ENCODE measurements at places on chromosomes 12 and 14.

GRCh38 chr12:88993651-88994050 is 358.6 kb downstream of the DUSP6 start:
- peak; percentile 78 for DNase-seq

- no peak for DNase-seq
These were observed 16.4 kb upstream of the MIA2 start for GRCh38 chr14:39217214-39217879.

- DNase-seq, result no peak
These were observed 455.3 kb upstream of the ATP2B1 start for GRCh38 chr12:90163975-90164374.

- DNase-seq, result no peak
These were observed 288.2 kb upstream of the TMPO start for GRCh38 chr12:98227162-98227561.

DNA sequence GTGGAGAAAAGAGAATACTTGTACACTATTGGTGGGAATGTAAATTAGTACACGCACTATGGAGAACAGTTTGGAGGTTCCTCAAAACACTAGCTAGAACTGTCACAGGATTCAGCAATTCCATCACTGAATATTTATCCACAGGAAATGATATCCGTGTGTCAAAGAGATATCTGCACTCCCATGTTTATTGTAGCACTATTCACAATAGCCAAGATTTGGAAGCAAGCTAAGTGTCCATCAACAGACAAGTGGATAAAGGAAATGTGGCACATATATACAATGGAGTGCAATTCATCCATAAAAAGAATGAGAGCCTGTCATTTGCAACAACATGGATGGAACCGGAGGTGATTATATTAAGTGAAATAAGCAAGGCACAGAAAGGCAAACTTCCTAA is 428.5 kb downstream of the CCDC91 start:
- DNase-seq, result no peak

- DNase-seq, result no peak
These were observed 21.1 kb downstream of the PLEKHG3 start for GRCh38 chr14:64725261-64725815.

DNA sequence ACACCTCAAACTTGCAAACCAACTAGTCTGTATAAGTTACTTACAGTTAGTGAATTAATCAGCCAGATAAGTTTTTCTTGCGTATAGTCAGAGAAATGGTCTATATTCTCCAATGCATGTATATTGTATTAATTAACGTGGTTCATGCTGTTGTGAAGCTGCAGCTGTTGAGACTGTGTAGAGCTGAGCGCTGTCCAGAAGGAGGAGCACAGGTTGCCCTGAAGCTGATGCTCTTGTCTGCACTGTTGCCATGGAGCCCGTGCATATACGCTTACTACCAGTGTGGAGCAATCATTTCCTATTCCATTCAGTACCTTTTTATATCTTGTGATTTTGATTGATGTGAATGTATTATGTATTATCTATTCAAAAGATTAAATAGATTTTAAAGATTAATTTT is 74.3 kb upstream of the ARID2 start:
- no peak for DNase-seq

DNA sequence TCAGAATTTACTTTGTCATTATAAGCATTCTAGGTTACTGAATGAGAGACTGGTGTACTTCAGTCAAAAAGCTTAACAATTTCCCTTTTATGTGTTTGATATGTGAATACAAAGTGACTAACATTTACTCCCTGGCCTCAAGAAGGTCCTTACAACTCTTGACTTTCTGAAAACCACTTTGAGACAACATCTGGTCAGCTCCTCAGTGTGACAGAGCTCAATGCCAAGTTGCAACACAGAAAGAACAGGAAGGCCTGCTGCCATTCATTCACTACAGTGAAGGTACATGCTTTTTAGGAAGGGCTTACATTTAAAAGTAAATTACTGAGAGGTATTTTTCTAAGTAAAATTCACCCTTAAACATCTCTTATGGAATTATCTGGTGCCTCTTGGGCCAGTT is 2.3 kb upstream of the NAA30 start:
- DNase-seq, result no peak

GRCh38 chr12:66063916-66064315 is 66.6 kb downstream of the LLPH start:
- DNase-seq, result no peak

DNA sequence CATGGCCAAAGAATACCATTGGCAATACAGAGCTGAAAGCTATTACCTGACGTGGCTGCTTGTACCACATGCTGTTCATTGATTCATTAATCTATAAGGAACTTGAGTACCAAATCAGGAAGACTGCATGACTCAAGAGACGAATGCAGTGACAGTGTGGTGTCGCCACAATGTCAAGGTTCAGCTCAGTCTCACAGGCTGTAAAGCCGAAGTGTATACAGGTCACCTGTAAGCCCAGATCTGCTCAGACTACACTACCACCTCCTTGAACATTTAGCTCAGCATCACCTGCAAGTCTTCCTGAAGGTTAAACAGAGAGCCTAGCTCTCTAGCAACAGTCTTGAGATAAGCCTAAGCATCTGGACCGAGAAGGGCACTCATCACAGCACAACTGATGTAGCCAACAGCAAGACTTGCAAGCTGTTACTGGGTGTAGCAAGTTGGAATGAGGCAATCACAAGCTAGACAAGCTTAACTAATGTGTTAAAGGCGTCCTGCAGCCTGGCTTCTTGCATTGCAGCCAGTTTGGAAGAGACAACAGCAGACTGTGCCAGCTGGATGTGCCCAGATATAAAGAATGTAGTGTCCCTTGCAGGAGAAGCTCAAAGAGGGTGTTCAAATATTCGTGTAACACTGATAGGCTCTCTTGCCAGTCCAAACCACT is 21.0 kb downstream of the TMTC1 start:
- DNase-seq, result peak; percentile 50

DNA sequence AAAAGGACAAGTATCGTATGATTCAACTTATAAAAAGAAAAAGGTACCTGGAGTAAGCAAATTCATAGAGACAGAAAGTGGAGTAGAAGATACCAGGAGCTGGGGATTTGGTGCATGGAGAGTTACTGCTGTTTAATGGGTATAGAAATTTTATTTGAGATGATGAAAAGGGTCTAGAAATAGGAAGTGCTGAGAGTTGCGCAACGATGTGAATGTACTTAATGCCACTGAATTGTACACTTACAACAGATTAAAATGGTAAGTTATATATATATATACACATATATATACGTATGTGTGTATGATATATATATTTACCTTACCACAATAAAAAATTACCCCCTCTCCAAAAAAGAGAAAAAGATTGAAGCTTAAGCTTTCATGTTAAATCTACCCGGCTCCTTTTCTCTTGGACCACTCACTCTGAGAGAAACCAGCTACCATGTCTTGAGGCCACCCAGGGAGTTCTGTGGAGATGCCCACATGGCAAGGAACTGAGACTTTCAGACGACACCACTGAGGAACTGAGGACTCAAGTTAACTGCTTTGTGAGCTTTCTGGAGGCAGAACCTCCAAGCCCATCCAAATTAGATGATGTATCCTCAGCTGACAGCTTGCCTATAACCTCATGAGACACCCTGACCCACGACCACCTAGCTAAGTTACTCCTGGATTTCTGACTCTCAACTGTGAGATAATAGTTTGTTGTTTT is 130.0 kb upstream of the BTG1 start:
- no peak for DNase-seq

Measured in pons (tissue), 1 donor.